DMS53 (cell line): ENCODE measurements at places on chromosomes 7 and 10.

- peak; percentile 84 for DNase-seq
Observed at GRCh38 chr7:105682341-105683060, 101.2 kb upstream of the EFCAB10 start.

DNA sequence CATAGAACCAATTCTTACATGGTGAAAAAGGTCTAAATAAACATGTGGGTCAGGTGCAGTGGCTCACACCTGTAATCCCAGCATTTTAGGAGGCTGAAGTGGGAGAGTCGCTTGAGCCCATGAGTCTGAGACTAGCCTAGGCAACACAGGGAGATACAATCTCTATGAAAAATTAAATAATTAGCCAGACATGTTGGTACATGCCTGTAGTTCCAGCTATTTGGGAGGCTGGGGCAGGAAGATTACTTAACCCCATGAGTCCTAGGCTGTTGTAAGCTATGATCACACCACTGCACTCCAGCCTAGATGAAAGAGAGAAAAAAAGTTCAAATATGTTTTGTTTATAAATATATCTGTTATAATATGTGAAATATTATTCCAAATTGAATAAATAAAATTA is 643.6 kb downstream of the IPMK start:
- DNase-seq: no peak

DNA sequence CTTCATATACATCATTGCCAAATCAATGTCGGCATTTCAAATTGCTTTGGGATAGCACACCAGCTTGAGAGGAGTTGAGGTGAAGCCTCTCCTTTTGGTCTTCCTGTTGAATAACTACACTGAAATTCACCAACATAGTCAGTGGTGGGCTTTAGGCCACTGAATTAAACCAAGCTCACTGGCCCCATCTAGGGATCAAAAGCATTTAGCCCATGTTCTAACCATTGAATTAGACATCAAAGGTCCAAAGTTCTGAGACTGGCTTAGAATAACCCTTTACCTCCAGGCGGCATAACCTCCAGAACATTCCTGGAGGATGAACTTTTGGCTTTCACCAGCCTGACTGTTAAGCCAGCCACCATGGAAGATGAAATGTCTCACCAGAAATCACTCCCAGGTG is 54.6 kb downstream of the BPGM start:
- DNase-seq: peak; percentile 58

DNA sequence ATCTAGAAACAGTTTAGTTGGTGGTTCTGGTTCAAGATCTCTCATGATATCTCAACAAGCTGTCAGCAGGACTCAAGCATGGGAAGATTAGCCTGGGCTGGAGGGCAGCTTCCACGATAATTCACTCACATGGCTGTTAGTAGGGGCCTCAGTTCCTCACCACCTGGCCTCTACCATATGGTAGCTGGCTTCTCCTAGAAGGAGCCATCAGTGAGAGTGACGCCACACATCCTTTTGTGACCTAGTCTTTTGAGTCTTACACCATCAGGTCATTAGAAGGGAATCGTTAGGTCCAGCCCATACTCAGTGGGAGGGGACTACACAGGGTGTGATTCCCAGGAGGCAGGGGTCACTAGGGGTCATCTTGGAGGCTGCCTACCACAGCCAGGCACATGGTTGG is 239.3 kb upstream of the PLPP4 start:
- DNase-seq: no peak

- DNase-seq: no peak
Observed at GRCh38 chr7:40810274-40810673, 675.5 kb downstream of the SUGCT start.

DNA sequence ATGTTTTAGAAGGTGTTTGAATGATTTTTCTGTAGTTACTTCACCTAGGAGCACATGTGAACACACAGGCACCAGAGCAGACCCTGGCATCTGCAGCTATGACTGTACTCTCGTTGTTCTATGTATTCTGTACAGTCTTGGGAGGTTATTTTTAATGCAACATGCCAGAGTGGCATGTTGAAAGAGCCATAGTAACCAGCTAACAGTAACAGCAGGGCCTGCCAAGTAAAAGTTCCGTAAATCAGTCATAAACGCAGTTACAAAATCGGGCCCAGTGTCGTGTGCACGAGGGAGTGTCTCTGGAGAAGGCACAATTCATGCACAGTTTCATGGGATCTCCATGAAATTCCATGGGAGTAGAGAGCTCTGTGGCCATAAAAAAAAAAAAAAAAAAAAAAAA is 108.3 kb upstream of the CDK6 start:
- no peak for DNase-seq
